ENCODE measurements at places on chromosomes 3 and 15.

DNA sequence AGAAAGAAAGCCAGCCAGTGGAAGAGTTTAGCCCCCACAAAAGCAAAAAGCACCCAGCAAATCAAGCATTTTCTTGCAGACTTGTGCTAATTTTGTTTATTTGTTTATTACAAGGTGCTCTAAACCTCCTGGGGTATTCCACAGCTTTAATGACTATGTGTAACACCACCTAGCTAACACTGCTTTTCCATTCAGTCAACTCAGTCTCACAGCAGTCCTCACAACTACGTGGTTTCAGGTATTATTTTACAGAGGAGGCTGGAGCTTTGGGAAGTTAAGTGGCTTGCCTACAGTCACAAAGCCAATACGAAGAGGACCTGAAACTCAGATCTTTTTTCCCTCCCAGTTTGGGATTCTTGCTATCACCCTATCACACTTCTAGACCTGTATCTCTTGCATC is 14.8 kb downstream of the SOX14 start:
- DNase-seq: no peak

GRCh38 chr3:87225659-87226058 is 1.4 kb upstream of the CHMP2B start:
- DNase-seq: no peak

- no peak for DNase-seq
Measured at GRCh38 chr15:73629798-73630429, 3.3 kb downstream of the NPTN start.

DNA sequence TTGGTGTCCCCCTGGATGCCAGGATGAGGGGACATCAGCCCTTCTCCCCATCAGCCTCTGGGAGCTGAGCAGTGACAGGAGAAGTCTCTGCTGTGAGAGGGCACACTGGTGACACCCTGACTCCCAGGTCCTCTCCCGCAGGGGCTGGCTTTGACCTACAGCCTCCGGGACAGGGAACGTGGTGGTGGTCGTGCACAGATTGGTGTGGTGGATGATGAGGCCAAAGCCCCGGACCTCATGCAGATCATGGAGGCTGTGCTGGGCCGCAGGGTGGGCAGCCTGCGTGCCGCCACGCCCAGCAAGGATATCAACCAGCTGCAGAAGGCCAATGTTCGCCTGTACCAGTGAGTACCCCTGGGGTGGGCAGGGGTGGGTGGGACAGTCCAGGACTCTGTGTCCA is 6.8 kb downstream of the VILL start:
- no peak for DNase-seq

DNA sequence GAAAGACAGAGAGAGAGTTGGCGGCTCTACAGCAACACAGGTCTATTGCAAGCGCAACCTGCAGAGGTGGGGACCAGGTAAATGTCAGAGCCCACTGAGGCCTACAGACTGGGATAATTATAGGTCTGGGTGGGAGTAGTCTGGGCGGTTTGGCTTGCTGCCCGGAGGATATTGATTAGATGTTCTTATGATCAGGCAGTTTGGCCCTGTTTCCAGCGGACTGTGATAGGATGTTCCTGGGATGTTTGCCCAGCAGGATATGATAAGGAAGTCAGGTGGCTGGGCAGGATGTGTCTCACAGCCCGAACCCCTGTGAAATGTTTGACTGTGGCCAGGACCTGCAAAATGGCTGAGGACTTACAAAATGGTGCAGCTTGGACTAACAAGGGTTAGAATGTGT is 364.9 kb downstream of the NAALADL2 start:
- no peak for DNase-seq

GRCh38 chr3:96813134-96813819 is 1.1 kb upstream of the EPHA6 start:
- peak; percentile 41 for DNase-seq

DNA sequence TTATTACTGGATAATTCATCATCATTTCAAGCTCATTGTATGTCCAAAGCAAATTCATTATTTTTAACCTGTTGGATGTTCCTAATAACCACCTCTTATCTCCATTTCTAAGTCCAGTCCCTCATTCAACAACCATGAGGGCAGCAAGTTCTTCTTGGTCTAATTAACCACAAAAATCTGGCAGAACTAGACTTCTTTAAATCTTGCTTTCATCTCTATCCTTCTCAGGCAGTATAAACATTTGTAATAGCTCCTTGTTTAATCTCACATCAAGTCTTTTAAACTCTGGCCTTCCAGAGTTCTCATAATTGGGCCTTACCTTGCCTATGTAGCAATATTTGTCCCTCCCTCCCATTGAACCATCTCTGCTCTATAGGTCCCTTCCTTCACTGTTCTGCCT is 17.0 kb upstream of the GHSR start:
- no peak for DNase-seq

- DNase-seq: no peak
Measured at GRCh38 chr15:75821786-75822345, 21.4 kb upstream of the UBE2Q2 start.

- no peak for DNase-seq
Measured at GRCh38 chr3:12856626-12857025, 15.3 kb upstream of the RPL32 start.

DNA sequence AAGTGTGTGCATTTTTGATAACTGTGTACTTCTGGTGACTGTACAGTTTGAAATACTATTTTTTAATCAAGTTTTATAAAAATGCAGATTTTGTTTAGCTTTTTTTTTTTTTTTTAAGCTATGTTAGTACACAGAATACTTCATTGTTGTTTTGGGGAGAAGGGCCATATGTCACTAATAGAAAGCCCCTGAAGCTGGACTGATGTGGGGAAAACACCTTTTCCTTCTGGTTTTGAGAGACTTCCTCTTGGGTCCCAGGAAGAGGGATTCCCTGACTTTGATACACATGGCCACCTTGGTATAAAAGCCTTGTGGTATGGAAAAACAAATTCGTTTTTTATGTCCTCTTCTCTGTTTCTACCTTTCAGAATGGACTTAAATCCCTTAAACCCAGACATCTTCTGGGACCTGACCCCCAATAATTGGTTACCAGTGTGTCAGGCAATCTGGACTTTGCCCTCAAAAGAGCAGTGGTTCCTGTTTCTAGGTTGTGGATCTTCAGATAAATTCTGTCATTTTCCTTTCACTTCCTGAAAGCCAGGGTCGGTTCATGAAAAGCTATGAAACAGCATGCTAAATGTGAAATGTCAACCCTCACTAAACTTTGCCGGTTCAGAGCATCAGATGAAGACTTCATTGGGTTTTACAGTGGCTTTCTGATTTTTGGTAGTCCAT is 31.1 kb upstream of the BLOC1S6 start:
- DNase-seq: no peak

- DNase-seq: no peak
Measured at GRCh38 chr15:80895091-80895490, 94.5 kb downstream of the MESD start.

DNA sequence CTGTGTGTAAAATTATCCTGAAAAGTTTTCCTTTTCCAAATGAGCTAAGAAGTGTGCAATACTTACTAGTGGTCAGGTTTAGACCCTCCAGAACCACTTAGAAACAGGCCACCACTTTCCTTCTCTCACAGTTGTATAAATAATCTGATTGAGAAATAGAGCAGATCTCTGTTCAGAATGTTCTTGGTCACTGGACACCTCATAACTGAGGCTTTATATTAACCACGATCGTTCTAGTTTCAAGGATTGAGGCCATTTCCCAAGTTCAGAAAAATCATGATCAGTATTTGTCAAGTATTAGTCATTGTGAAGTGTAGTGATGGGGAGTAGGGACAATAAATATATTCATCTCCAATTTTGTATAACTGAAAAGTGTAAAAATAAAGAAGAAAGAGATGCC is 1.0 kb upstream of the MAP3K13 start:
- no peak for DNase-seq

- no peak for DNase-seq
Measured at GRCh38 chr15:58275785-58276184, 137.6 kb downstream of the AQP9 start.

DNA sequence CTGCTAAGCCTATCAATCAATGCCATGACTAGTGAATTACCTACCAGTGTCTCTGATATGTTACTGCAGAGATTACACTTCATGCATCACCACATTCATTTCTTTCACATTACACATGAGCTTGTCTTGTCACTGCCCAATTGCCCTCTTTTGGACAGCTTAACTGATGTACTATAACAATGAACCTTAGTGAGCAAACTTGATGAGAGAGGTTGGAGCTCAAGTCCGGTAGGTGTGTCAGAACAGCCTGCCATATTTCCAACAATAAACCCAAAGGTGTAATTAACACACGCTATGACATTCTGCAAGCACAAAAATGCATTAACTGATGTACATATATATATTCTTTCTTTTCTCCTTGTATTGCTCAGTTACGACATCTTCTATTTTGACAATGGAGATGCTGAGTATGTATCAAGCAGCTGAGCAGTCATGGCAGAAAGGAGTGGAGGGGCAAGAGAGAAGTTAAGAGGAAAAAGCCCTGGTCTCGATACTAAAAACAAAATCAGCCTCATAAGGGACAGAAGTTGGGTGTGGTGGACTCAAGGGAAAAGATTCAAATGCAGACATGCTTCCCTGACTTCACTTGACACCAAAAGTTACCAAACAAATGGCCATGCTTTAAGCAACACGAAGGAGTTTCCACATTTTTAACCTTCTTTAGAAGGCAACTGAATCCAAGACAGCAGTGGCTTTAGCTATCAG is 538.2 kb downstream of the FOXP1 start:
- DNase-seq: no peak

DNA sequence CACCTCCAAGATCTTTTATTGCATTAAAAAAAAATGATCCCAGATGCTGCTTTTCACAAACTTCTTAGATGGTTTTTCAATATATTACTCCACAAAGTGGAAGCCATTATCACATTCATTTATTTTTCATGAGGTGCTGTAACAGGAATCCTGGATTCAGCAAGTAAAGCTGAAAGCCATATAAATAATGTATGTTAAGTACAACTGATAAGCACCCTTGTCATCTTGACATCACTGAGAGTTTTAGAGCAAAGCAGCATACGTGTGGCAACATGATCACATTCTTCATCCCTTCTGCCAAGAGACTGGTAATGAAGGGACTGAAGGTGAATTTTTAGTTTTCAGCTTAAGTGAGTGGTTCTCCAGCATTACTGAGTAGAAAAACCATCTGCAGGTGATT is 44.9 kb upstream of the LRRFIP2 start:
- DNase-seq: no peak

Data from astrocyte of the cerebellum (primary cell).